ENCODE measurements at places on chromosomes 1 and 21.
A peak's percentile ranks its signal among the peaks of the same experiment; 100 is the strongest.

- DNase-seq: no peak
Observed at GRCh38 chr1:81920245-81920740, 119.6 kb downstream of the ADGRL2 start.

- no peak for DNase-seq
Observed at GRCh38 chr1:97837161-97837560, 83.7 kb downstream of the DPYD start.

DNA sequence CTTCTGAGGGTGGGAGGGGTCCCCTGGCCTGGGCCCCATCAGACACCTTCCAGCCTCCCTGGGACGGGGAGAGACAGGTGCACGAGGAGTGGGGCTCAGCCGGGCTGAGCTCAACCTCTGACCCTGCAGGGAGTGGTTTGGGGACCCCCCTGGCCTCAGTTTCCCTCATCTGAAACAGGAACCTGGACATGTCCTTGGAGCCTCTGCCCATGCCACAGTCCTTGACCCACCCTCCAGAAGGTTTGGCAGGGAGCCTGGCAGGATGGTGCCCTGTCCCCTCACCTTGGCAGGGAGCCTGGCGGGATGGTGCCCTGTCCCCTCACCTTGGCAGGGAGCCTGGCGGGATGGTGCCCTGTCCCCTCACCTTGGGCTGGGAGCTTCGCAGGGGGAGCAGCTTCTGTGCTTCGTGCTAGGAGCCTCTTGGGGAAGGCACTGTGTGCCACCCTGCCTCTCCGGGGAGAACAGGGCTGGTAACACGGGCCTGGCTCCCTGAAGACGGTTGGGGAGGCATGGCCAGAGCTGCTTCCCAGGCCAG is 58.3 kb downstream of the SLX9 start:
- DNase-seq: no peak

DNA sequence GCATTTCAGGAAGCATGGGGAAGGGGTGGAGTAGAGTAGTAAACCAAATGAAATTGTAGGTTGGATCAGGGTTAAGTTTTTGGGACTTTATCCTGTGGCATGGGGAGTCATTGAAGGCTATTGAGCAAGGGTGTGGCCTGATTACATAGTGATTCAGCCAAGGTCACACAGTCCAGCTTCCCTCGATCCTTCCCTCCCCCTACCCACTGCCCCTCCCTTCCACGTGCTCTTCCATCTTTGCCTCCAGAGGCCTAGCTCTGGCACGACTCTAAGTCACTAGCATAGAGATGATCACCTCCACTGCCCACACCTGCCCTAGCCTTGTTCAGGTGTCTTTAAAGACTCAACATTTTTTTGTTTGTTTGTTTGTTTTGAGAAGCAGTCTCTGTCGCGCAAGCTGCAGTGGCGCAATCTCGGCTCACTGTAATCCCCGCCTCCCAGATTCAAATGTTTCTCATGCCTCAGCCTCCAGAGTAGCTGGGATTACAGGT is 37.2 kb upstream of the SLC9A1 start:
- no peak for DNase-seq

GRCh38 chr1:215501496-215501895 is 65.6 kb upstream of the KCTD3 start:
- no peak for DNase-seq

GRCh38 chr21:42279341-42279871 is 35.8 kb downstream of the TFF3 start:
- DNase-seq: no peak

DNA sequence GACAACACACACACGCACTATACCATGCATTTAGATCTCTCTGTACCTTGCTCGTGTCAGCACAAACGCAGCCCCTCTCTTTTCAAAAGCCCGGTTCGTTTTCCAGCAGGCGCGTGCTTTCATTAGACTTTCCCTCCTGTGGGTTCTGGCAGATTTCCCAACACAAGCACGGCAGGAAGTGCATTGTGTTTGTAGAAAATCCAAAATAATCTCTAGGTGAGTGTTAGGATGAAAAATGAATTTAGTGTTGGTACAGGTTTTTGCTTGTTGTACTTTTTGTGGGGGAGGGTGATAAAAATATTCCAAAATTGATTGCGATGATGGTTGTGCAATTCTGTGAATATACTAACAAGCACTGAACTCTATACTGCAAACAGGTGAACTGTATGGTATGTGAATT is 54.1 kb upstream of the POFUT2 start:
- no peak for DNase-seq

GRCh38 chr1:109497449-109498160 is 3.7 kb downstream of the CYB561D1 start:
- DNase-seq: no peak

- no peak for DNase-seq
Observed at GRCh38 chr1:167911413-167911812, 2.5 kb downstream of the ADCY10 start.

DNA sequence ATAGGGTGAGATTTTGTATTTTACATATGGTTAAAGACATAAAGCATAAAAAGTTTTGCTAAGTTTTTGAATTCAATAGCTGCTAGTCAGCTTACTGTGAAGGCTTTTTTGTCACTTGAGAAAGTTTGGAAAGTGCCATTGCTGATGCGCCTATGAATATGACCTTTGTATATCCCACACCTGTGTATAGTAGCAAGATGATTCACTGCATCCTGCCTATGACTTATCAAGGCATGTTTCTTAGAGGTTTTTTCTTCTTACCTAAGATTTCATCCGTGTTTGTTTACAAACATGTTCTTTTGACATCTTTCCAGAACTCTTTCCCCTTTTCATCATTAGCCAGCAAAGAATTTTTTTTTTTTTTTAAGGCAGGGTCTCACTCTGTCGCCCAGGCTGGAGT is 51.5 kb downstream of the PRKAA2 start:
- DNase-seq: no peak

- DNase-seq: peak; percentile 29
Observed at GRCh38 chr1:148362626-148363438, 120.3 kb downstream of the PPIAL4G start.

DNA sequence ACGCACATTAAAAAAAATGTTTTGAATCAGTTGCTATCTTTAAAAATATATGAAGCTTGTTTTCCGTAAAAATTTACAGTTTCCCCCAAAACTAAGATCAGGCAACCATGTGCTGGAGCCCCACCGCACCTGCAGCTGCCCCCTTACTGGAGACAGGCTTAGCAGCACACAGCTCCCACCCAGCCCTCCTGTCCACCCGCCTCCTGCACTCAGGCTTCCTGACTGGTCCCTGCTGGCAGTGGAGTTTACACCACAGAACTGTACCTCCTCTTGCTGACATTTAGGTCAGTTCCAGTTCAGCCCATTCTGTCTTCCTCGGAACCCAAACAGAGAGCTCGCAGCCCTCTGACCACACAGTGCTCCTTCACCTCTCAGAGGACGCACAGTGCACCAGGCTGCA is 2.1 kb downstream of the GPR161 start:
- DNase-seq: no peak

DNA sequence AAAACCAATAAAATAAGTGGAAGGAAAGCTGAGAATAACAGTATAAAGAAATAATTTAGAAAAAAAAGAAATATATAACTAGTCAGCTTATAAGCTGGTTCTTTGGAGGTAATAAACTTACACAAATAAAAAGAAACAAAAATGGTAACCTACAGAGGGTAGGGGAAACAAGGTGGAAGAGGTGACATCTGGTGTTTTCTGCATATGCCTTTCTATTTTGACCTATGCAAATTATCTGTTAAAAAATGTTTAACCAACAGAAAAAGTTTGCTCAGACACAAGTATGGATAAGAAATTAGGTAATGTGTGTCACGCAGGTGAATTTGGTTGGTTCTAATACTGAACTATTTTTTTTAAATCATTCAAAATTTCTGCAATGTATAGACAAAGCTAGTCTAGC is 53.6 kb upstream of the DMRTA2 start:
- no peak for DNase-seq

- DNase-seq: peak; percentile 7
Observed at GRCh38 chr1:66143651-66144050, 351.0 kb downstream of the PDE4B start.

DNA sequence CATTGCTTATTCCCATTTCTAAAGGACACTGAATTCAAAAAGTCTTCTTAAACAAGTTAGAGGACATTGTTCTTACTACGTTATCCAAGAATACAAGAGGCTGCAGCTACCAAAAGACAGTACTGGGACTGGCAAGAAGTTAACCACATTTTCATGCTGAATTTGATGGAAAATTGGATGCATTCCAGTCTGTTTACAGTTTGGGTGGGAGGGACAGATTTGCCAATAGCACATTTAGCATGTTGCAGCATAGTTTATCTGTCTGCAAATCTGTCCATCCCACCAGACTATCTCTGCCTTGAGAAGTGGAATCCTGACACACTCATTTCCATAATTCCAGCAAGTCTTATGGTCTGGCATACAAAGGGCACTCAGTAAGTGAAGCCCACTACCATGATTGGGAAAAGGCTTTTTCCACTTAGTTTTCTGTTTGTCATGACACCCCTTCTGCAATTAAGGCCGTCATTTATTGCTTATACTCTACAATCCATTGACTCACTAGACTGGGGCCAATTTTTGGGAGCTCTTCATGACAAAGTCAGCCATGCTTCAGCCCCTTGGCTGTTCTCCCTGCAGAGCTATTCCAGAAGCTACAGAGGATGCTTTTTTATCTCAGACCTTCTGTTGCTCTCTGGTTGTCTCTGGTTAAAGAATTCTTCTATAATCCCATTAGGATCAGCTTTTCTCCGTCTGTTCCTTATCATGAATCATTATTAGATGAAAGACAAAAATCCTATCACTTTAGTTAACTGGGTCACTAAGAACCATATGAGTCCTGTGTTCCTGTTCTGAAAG is 355.8 kb upstream of the PTBP2 start:
- no peak for DNase-seq

- no peak for DNase-seq
Observed at GRCh38 chr1:192587386-192588266, 12.1 kb downstream of the RGS1 start.

GRCh38 chr21:17514124-17514845 is 1.4 kb downstream of the CXADR start:
- no peak for DNase-seq

- no peak for DNase-seq
Observed at GRCh38 chr1:31447210-31447609, 34.2 kb downstream of the SERINC2 start.

- DNase-seq: no peak
Observed at GRCh38 chr21:34574601-34575529, 40.0 kb downstream of the RCAN1 start.

DNA sequence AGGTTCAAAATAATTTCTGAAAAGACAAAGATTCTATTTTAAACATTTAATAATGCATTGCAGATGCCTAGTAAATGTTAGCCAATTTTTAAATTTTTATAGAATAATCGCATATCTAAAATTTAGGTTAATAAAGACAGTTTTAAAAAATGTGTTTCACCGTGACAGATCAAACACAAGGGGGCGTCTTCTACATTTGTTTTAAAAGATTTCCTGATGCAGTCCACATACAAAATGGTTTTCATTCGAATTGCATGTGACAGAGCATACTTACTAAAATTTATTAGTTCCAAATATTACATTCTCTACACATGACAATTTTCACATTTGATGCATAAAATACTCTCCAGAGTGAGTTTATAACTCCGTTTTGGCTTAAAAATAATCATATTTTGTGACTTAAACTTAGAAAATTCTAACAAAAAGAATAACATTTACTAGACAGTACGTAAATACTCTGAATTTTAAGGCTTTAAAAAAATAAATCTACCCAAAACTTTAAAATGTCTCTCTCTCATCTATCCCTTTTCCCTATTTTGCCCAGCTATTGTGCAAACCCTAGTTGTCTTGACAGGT is 75.5 kb downstream of the ADAMTS1 start:
- DNase-seq: peak; percentile 66

- no peak for DNase-seq
Observed at GRCh38 chr1:15882665-15883064, 35.2 kb downstream of the SPEN start.

DNA sequence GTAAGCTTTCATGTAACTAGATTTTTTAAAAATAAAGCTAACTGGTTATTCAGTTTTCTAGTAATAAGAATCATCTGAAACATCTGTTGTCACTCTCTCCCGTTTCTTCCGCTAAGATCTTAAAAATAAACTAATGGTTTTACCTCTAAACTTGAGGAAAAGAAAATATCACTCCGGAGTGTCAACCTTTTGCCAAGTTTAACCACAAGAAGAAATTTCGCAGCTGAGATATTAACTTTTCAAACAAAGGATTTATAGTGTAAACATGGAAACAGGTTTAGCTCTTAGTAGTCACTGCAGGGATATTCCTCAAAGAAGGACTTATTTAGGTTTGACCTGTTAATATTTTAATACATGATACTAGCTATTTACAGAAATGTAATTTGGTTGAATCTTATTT is 954.9 kb downstream of the ADGRL2 start:
- no peak for DNase-seq

DNA sequence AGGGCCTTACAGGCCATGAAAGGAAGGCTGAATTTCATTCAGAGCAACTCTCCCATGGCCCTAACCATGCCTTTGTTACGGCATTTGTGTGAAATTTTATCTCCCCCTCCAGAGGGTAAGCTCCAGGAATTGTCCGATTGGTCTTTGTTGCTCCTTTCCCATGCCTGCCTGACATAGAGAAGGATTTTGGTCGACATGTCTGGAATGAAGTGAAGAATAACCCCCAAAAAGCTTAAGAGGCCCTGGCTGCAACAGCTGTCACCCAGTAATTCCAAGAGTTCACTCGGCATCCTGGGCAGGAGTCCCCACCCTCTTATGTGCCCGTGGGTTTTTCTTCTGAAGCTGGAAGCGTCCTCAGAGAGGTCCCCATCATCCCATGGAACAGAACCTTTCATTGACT is 20.6 kb downstream of the CDA start:
- DNase-seq: no peak

GRCh38 chr21:36776981-36777617 is 78.2 kb downstream of the SIM2 start:
- DNase-seq: peak; percentile 20

DNA sequence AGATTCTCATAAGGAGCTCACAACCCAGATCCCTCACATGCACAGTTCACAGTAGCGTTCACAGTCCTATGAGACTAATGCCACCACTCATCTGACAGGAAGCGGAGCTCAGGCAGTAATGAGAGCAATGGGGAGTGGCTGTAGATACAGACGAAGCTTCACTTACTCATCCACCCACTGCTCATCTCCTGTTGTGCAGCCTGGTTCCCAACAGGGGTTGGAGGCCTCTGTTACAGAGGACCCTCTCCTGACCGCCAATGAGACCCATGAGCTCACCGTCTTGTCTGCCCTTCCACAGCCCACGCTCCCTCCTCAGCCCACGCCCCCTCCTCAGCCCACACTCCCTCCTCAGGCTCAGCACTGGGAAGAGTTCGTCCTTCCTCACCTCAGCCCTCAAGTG is 39.6 kb downstream of the RSPH1 start:
- DNase-seq: no peak

GRCh38 chr1:156571261-156571852 is 1.0 kb downstream of the IQGAP3 start:
- peak; percentile 35 for DNase-seq

Measured in hematopoietic multipotent progenitor cell treated with erythropoietin and hydrocortisone succinate and interleukin-3 and kit ligand, for 6 days (in vitro differentiated cells).